ENCODE measurements at places on chromosomes 2 and 18.

- DNase-seq: no peak
Measured at GRCh38 chr2:37647971-37648330, 23.5 kb downstream of the CDC42EP3 start.

GRCh38 chr18:46148810-46149209 lies 44.6 kb downstream of the HAUS1 start:
- DNase-seq: no peak

- no peak for DNase-seq
Measured at GRCh38 chr2:60934165-60934722, 52.9 kb downstream of the REL start.

DNA sequence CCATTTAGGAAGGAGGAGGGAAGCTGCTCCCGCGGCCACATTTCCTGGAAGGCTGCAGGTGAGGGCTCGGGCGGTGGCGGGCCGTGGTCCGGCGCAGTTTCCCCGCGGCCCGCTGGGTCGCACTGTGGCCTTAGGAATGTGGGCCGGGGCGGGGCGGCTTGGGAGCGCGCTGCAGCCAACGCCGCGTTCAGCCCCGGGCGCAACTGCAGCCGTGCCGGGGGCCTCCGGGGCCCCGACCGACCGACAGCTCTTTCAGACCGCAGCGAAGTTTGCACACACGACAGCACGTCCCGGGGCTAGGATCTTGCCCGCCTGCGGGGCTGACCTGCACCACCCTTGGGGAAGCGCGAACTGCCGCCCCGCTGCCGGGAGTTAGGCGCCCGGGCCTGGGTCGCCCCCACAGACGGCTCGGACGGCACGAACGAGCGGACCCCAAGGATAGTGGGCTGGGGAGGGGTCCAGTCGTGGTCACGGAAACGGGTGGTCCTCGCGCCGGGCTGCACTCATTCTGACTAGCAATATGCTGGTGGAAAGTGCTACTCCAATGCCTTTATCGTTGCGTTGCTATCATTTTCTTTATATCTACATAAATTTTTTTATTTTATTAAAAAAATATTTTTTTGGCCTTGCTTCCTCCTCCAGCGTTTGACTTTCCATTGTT lies 69.9 kb upstream of the DLX2 start:
- peak; percentile 90 for DNase-seq

- DNase-seq: no peak
Measured at GRCh38 chr2:9231291-9232165, 24.9 kb downstream of the ASAP2 start.

DNA sequence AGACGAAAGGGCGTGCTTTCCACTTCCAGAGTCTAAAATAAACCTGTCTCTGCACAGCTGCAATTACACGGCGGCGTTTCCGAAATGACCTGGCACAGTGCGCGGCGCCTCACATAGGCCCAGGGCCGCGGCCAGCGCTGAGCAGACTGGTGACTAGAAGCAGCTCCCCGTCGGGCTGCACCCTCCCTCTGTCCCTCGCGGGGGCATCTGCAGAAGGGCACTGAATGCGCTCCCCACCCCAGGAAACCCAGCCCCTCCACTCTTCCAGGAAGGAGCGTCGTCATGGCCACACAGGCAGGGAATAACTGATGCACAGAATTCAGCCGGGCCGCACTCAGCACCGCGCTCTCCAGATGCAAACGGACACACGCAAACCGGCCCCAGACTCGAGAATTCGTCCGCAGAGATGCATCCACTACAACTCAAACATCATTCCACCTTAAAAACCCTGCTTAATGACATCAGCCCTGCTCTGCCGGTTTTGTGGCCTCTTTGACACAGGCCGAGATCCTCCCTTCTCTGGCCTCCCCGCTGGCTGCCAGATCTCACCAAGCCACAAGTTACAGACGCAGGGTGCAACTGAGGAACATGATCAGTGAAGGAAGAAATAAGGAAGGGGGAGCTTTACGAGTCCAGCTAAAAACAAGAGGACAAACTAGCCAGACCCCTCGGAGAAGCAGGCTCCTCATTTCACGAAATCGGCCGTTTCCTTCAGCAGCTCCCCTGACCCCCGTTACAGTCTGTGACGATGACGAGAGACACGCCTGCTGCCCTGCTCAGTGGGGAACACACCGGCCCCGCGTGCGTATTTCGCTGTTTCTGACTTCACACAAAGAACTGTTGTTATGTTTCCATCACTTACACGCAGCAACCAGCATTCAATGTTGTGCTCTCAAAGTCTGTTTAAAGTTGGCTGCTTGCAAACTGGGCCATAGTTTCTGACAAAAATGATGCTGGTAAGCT lies 40.2 kb downstream of the MBP start:
- DNase-seq: no peak

DNA sequence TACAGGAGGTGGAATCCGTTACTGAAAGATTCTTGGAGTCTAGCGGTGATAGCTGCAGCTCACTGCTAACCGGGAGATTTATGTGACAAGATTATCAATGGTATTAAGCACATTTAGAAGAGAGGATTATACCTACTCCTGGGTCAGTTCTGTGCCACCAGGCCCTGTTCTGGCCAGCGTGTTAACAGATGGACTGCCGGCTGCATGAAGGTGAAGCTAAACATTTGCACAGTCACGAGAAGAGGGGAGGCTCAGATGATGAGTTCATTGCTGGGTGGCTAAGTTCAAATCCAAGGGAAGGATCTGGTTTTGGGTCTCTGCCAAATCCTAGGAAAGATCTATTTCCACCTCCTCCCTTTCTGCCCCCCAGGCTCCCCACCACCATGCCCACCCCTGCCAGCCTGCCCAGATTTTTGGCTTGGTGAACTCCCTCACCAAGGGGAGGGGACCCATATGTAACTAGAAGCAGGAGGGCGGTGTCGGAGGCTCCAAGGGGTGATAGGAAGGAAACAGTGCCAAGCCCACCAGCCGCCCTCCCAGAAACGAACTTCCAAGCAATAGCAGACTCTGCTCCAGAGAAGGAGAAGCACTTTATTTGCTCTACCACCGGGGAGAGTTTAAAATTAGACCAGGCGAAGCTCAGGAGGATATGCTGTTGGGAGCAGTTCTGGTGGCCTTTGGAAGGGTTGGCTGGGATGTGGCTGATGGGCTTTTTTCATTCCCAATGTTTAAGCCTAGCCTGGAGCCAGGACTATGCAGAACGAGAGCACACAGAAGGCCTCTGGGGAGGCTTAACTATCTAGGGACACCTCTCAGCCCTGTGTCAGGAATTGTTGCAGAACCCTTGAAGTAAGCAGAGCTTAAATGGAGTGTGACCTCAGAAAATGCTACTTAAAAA lies 200.5 kb downstream of the KLHL29 start:
- DNase-seq: no peak

- DNase-seq: no peak
Measured at GRCh38 chr2:238369591-238370040, 49.3 kb downstream of the TRAF3IP1 start.

- no peak for DNase-seq
Measured at GRCh38 chr2:70340761-70341476, 39.1 kb upstream of the FAM136A start.

- no peak for DNase-seq
Measured at GRCh38 chr2:160201849-160202539, 1.9 kb upstream of the ITGB6 start.

- DNase-seq: no peak
Measured at GRCh38 chr2:102735416-102736109, 26.3 kb upstream of the TMEM182 start.

GRCh38 chr2:29516767-29517166 lies 401.6 kb downstream of the CLIP4 start:
- DNase-seq: no peak

- no peak for DNase-seq
Measured at GRCh38 chr2:67159929-67160328, 237.2 kb upstream of the ETAA1 start.

DNA sequence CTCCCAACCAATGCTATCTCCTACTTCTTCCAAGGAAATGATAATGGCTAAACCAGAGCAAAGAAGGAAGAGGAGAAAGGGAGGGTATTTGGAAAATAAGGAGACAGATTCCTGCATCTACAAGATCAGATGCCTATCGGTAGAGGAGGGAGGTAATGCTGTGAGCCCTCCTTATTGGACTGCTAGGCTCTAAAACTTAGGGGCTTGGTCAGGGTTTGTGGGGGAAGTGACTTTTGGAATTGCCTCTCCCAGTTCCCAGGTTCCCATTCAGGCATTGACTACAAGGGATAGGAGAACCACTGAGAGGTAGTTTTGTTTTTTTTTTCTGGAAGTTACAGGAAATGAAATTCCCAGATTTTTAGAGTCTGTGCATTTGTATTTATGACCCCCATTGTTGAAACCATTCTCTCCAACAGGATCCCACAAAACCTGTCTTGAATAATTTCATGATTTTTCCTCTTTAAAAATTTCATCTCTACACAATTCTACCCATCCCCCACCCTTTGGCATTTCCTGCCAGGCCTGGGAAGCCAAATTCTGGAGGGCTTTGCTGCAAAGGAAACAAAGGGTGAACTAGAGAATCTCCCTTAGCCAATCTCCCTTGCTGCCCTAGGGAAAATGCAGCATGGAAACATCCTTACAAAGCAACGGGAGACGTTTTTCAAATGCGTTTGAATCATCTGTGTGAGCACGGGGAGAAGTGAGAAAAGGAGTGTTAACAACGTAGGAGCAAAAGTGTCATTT lies 282.1 kb upstream of the EPAS1 start:
- no peak for DNase-seq

DNA sequence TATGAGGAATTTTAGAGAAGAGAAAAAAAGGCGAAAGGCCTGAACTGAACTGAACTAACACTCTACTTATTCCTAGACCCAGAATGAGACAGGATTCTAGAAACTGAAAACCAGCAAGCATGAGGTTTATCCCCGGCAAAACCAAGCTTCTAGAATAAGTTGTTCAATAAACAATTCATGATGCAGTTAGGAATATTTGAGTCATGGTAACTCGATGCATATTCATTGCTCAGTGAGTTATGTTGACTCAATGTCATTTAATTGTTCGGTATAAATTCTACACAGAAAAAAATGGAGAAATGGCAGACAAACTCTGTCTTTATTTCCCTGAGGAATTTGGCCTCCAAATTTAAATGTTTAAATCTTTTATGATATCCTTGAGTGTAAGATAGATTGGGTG lies 321.5 kb downstream of the SATB2 start:
- DNase-seq: no peak

GRCh38 chr2:233455006-233455405 lies 100.7 kb downstream of the DGKD start:
- no peak for DNase-seq

DNA sequence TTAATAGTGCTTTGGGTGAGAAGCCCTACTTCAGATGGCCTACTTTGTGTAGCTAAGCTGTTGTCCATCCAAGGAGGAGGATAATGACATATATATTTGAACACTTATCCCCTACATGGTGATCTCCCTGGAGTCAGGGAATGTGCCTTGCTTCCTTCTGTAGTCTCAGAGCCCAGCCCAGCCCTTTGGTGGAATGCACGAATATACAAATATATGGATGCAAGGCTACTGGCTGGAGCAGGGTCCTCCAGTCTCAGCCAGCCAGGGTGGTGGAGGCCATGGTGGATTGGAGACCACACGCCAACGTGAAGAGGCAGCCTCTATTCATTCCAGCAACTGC lies 150.6 kb upstream of the RIOK3 start:
- DNase-seq: no peak

DNA sequence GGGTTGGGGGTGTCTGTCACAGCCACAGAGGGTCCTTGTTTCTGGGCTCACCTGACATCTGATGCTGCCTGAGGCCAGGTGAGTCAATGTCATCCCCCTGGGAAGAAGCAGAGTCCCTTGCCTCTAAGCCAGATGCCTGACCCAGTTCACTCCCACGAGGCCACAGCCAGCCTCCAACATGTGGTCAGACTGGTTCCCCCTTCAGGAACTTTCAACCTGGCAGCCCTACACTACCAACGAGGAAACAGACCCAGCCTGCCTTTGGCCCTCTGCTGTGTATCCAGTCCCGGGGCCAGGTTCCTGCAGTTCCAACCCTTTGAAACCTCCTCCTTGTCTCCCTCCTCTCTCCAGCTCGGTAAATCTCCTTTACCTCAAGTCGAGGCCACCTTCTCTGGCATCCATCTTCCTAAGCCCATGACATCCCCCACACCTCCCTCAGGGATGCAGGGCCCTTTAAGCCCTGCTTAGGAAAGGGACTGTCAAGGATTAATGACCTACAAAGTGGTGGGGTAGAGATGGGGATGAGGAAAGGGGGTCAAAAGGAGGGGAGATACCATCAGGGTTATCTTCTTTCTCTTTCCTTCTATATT lies 49.2 kb upstream of the SMAD2 start:
- DNase-seq: no peak

DNA sequence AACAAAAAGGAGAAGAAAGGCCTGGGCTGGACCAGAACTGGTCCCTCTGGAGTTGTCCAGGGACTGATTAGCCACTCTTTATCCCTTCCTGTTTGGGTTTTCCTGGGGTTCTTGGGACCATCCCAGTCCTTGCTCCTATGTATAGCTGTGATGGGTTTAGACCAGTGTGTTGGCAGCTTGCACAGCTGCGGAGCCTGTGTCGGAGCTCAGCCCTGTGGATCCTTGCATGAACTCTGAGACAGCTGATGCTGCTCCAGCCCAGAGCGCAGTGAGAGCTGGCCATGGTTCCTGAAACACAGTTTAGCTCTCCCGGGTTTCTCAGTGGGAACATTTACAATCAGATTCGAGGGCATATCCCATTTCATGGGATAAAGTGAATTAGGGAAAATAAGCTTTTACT lies 16.9 kb downstream of the IMPA2 start:
- no peak for DNase-seq

DNA sequence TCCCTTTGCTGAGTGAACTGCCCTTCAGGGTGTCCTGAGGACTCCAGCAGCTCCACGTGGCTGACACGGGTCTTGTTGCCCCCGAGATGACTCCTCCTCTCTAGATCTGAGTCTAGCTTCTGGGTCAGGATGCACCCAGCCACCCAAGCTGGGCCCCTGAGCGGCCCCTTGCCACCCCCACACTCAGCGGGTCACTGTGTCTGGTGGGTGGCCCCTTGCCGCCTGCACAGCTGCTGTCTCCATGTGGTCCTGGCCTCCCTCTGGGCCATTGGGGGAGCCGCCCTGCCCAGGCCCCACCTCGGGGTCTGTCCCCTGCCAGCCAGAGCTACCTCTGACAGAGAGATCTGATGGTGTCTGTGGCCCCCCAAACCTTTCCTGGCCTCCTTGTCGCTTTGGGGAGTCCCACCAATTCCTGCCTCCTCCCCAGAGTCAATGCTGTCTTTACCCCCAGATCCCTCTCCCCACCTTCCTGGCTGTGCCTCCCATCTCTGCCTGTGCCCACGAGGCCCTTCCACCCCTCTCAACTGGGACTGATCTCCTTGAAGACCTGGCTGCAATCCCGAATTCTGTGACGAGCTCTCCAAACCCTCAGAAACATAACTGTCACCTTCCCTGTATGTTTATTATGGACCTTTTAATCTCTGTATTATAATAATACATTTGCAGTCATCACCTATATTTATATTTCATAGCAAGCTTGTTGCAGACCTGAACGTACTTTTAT lies 46.5 kb downstream of the TWIST2 start:
- no peak for DNase-seq

DNA sequence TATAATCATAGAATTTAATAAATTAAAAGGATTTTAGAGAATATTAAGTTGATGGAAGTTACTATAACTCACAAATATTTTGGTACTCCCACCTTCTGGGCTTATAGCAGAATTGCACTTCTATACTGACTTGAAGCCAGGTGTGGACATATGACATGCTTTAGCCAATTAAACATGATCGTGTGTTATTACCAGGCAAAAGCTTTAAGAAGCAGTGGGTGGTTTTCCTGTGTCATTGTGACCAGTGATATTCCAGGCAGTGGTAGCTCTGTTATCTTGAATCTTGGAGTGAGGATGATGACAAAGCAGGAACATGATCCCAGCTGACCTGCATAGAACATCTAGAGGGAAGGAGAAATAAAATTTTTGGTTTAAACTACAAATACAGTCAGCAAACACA lies 370.9 kb upstream of the ZEB2 start:
- no peak for DNase-seq

- DNase-seq: no peak
Measured at GRCh38 chr2:231323316-231323715, 72.2 kb upstream of the B3GNT7 start.
